ENCODE measurements at places on chromosomes 7 and 10. TPM values are rescaled to one million over a fixed set of nuclear protein-coding genes. Genes with fewer than 3 reads are reported as not detected.

- no peak for DNase-seq
Observed at GRCh38 chr10:103934308-103934707, 16.3 kb upstream of the STN1 start.

DNA sequence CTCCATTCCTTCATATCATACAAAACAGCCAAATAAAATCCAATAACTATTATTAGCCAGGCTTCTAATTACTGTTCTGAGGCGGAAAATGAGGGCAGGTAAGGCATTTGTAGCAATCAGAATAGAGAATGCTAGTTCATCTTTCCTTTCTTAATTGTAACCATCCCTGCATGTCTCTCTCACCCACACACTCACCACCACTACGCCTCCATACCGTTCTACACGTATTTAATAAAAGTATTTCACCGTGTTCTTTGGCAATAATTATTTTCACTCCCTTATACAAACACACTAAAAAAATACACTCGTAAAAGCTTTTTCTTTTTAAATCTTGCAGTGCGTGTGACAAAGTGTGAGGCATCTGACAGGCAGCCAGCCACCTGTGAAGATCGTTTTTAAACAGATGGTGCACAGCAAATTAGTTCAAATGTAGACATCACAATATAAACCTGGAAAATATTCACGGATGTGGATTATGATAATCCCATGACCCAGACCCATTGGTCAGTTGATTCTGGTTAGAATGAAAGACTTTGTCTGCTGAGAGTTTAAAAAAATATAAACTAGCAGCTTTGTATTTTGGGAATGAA lies 653.6 kb downstream of the REEP3 start:
- no peak for DNase-seq

- no peak for DNase-seq
Observed at GRCh38 chr7:88202278-88202677, 17.6 kb downstream of the SRI start.

- DNase-seq: no peak
Observed at GRCh38 chr7:129072479-129073011, 17.6 kb upstream of the TNPO3 start.

PYROXD2 gene
- total RNA-seq: 4.0 TPM

MGAM2 gene
- not detected for total RNA-seq

Measured in A673 (cell line).